ENCODE measurements at places on chromosomes 12 and 14. TPM values are rescaled to one million over a fixed set of nuclear protein-coding genes. Genes with fewer than 3 reads are reported as not detected.

GRCh38 chr12:93176165-93176564 lies 201.6 kb upstream of the NUDT4 start:
- H3K4me3 ChIP-seq, result no peak overlapping the region
- H3K36me3 ChIP-seq, result no peaks in the 10 kb centered on the region
- no peaks in the 10 kb centered on the region for H3K27me3 ChIP-seq

DNA sequence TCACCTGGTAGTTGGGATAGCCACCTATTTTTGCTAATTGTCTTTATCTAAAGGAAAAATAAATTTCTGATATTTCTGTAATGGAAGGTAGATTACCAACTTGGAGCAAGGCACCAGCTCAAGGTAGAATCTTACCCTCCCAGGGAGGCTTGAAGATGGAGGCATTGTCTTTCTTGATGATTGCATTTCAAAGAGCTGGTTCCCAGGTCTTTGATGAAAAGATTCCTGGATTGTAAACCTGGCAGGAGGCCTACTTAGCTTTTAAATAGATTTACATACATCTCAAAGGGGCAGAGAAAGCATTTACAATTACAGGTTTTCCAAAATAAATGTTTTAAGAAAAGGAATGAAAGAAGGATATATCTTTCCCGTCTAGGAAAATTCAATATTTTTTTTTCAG lies 729.2 kb downstream of the LRFN5 start:
- H3K27ac ChIP-seq, result no peak overlapping the region
- H3K4me3 ChIP-seq, result no peak overlapping the region

GRCh38 chr12:123960856-123961255 lies 11.8 kb downstream of the CCDC92 start:
- no peaks in the 10 kb centered on the region for H3K27me3 ChIP-seq
- peaks cover 7% of the 10 kb centered on the region for H3K4me1 ChIP-seq
- no peak overlapping the region for H3K4me3 ChIP-seq
- DNase-seq, result no peak
- H3K27ac ChIP-seq, result no peak overlapping the region

DNA sequence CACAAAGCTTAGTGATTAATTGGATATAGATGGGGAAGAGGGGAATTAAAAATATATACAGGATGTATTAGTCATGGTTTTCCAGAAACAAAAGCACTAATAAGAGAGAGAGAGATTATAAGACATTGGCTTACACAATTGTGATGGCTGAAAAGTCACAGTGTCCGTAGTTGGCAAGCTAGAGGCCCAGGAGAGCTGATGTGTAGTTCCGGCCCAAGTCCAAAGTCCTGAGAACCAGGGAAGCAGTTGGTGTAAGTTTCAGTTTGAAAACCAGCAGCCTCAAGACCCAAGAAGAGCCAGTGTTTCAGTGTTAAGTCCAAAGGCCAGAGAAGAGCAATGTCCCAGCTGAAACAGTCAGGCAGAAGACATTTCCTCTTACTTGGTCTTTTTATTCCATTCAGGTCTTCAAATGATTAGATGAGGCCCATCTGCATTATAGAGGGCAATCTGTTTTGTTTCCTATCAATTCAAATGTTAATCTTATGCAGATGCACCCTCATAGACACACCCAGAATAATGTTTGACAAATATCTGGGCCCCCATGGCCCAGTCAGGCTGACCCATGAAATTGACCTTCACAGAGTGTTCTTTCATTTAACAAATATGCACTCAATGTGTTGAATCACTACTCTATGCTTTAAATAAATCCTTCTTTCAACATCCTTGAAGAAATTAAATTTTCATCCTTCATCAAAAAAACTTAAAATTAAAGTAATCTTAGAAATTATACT lies 67.2 kb upstream of the DIO2 start:
- no peak overlapping the region for H3K4me3 ChIP-seq
- H3K4me1 ChIP-seq, result no peaks in the 10 kb centered on the region
- no peaks in the 10 kb centered on the region for H3K27me3 ChIP-seq
- DNase-seq, result peak; percentile 36
- H3K36me3 ChIP-seq, result no peaks in the 10 kb centered on the region

DNA sequence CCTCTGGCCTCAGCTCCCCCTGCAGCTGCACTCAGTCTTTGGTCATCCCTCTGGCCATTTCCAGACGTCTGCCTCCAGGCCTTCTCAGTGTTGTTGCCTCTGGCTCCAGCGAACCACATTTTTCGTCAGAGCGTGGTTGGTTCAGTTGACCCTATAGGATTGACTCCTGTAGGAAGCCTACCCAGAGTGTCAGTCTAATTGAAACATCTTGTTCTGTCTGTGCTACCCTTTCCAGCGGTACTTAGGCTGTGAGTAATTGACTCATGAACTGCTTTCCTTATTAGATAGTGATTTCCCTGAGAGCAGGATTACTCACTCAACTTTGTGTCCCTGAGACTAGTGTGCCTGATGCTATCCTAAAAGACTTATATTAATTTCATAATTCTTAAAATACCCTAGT lies 373.2 kb downstream of the ATP23 start:
- peaks cover 6% of the 10 kb centered on the region for H3K4me1 ChIP-seq
- H3K27me3 ChIP-seq, result no peaks in the 10 kb centered on the region
- no peaks in the 10 kb centered on the region for H3K36me3 ChIP-seq
- DNase-seq, result no peak

GRCh38 chr12:76863837-76864236 lies 15.0 kb downstream of the CSRP2 start:
- no peak overlapping the region for H3K4me3 ChIP-seq
- H3K4me1 ChIP-seq, result no peaks in the 10 kb centered on the region
- DNase-seq, result no peak
- H3K27ac ChIP-seq, result no peak overlapping the region
- peaks cover 5% of the 10 kb centered on the region for H3K36me3 ChIP-seq
- H3K27me3 ChIP-seq, result no peaks in the 10 kb centered on the region

GRCh38 chr14:59969319-59969718 lies 49.4 kb downstream of the LRRC9 start:
- no peak overlapping the region for H3K27ac ChIP-seq
- no peaks in the 10 kb centered on the region for H3K36me3 ChIP-seq
- H3K4me3 ChIP-seq, result no peak overlapping the region
- H3K27me3 ChIP-seq, result no peaks in the 10 kb centered on the region
- DNase-seq, result no peak
- no peaks in the 10 kb centered on the region for H3K4me1 ChIP-seq

GRCh38 chr12:68565391-68565903 lies 45.3 kb upstream of the RAP1B start:
- no peak for DNase-seq
- no peaks in the 10 kb centered on the region for H3K27me3 ChIP-seq
- H3K36me3 ChIP-seq, result no peaks in the 10 kb centered on the region
- H3K27ac ChIP-seq, result no peak overlapping the region

- no peak for DNase-seq
- H3K27ac ChIP-seq, result no peak overlapping the region
- H3K36me3 ChIP-seq, result no peaks in the 10 kb centered on the region
- no peaks in the 10 kb centered on the region for H3K27me3 ChIP-seq
- no peaks in the 10 kb centered on the region for H3K4me1 ChIP-seq
Observed at GRCh38 chr14:69887740-69888657, 8.8 kb downstream of the SMOC1 start.

DNA sequence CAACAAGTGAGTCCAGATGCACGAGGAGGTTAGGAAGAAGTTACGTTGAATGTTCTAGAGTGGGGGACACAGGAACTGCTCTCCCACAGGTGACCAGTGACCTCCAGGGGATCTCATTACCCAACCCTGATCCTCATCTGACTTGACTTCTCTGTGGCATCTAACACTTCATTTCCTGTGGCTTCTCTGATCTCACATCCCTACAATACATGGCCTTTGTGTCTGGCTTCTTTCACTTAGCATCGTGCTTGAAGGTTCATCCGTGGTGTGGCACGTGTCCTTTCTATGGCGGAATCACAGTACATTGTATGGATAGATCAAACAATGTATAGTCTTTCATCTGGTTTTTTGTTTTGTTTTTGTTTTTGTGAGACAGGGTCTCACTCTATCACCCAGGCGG lies 19.3 kb downstream of the CFAP251 start:
- H3K36me3 ChIP-seq, result no peaks in the 10 kb centered on the region
- DNase-seq, result no peak
- no peak overlapping the region for H3K4me3 ChIP-seq
- H3K27ac ChIP-seq, result no peak overlapping the region
- H3K27me3 ChIP-seq, result no peaks in the 10 kb centered on the region

DNA sequence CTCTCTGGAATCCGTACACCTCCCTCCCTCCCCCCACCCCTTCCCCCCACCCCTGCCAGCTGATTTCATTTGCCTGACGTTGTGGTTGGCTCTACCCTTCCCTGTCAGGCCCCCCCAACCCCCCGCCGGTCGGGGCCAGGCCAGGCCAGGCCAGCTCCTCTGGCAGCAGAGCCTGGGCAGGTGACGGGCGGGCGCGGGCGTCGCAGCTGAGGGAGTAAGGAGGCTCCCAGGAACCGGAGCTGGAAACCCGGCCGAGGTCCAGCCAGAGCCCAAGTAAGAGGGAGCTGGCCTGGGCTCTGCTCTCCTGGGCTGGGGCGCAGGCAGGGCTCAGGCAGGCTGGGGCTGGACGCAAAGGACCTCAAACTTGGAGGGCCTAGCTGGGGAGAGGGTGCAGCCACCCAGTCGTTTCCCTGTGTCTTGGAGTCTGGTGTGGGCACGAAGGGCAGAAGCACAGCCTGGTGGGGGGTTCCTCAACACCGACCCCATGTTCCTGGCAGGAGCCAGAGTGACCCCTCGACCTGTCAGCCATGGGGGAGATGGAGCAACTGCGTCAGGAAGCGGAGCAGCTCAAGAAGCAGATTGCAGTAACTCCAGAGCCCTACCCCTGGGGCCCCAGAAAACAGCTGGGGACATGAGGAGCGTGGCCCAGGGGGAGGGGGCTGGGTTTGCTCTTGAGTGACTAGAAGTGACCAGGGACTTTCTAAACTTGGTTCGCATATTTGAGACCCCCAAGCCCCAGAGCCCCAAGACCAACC lies at the start of gene GNB3:
GNB3 (plus strand) TSS at position 165 of the 755 bp plus-strand sequence; CDS start at position 528, 363 bp downstream.
- H3K36me3 ChIP-seq, result peaks cover 54% of the 10 kb centered on the region
- H3K27ac ChIP-seq, result peak within 1 kb of the TSS; percentile 51
- no peaks in the 10 kb centered on the region for H3K27me3 ChIP-seq
- no peak within 1 kb of the TSS for H3K4me3 ChIP-seq

DNA sequence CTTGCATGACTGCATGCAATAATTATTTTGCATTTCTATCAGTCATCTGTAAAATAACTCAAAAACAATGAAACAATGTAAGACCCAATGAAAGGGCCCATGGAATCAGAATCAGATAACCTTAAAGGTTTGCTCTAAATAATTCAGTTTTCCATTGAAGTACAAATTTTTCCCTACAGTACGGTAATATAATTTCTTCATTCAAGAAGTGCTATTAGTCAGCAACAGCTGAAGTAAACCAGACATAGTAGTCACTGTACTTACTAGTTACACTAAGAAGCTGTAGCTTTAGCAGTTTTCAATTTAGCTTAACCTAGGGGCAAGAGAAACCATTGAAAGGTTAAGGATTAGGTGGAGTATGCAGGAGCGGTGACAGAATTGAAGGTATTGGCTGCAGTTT lies 43.5 kb downstream of the BCAT1 start:
- peaks cover 21% of the 10 kb centered on the region for H3K27me3 ChIP-seq
- no peak overlapping the region for H3K4me3 ChIP-seq
- H3K27ac ChIP-seq, result no peak overlapping the region
- no peak for DNase-seq
- H3K4me1 ChIP-seq, result peaks cover 18% of the 10 kb centered on the region

DNA sequence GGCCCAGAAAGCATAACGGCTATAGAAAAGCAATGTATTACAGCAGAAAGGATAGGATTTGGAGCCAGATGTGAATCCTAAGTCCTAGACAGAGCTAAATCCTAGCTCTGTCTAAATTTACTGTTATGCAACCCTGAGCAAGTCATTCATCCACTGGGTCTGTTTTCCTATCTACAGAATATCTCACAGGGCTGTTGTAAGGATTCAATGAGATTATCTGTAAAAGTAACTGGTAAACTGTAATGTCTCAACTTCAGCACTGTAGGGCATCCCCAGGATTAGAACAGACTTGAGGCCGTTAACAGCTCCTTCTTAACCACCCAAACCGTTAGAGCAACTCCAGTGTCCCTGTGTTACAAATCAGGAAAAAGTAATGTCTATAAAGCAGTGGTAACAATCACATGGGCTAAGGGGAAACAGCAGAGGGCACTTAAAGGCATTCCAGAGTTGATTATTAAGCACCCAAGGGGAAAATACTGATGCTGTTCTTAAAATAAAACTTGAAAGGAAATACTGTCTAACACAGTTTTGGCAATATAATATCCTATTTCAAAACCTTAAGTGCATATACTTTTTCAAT lies 10.1 kb downstream of the GMFB start:
- no peak for DNase-seq
- H3K4me3 ChIP-seq, result no peak overlapping the region
- peaks cover 82% of the 10 kb centered on the region for H3K36me3 ChIP-seq
- H3K4me1 ChIP-seq, result peaks cover 47% of the 10 kb centered on the region

GRCh38 chr14:106845286-106846087 lies 1319.1 kb downstream of the TMEM121 start:
- H3K36me3 ChIP-seq, result no peaks in the 10 kb centered on the region
- H3K27me3 ChIP-seq, result peaks cover 8% of the 10 kb centered on the region
- no peak for DNase-seq
- H3K4me3 ChIP-seq, result peak overlapping the region; percentile 39
- H3K4me1 ChIP-seq, result peaks cover 12% of the 10 kb centered on the region

- H3K27ac ChIP-seq, result no peak overlapping the region
- H3K4me3 ChIP-seq, result no peak overlapping the region
- H3K36me3 ChIP-seq, result no peaks in the 10 kb centered on the region
- no peak for DNase-seq
Observed at GRCh38 chr14:54591461-54591860, 24.5 kb downstream of the SAMD4A start.

GRCh38 chr12:31205054-31205453 lies 120.9 kb downstream of the SINHCAF start:
- DNase-seq, result no peak
- no peak overlapping the region for H3K27ac ChIP-seq
- no peak overlapping the region for H3K4me3 ChIP-seq
- no peaks in the 10 kb centered on the region for H3K4me1 ChIP-seq

- no peak for DNase-seq
- H3K27me3 ChIP-seq, result peaks cover 99% of the 10 kb centered on the region
- no peak overlapping the region for H3K4me3 ChIP-seq
- peaks cover 15% of the 10 kb centered on the region for H3K4me1 ChIP-seq
Observed at GRCh38 chr14:36522972-36523715, 3.1 kb upstream of the NKX2-1 start.

GRCh38 chr12:43841253-43841652 lies 5.4 kb downstream of the TMEM117 start:
- H3K4me3 ChIP-seq, result no peak overlapping the region
- no peak for DNase-seq
- peaks cover 11% of the 10 kb centered on the region for H3K36me3 ChIP-seq
- H3K27me3 ChIP-seq, result no peaks in the 10 kb centered on the region

- H3K27me3 ChIP-seq, result no peaks in the 10 kb centered on the region
- H3K36me3 ChIP-seq, result peaks cover 22% of the 10 kb centered on the region
Observed at GRCh38 chr14:30958555-30959407, 66.7 kb upstream of the AP4S1 start.

GRCh38 chr12:130977743-130978095 lies 24.0 kb downstream of the ADGRD1 start:
- no peaks in the 10 kb centered on the region for H3K27me3 ChIP-seq
- H3K4me3 ChIP-seq, result no peak overlapping the region
- no peak overlapping the region for H3K27ac ChIP-seq

GTF2A1 gene
- total RNA-seq, result 17.8 TPM

PTPRQ gene
- total RNA-seq, result 0.07 TPM

MYH6 gene
- total RNA-seq, result 141 TPM

ADCY6 gene
- total RNA-seq, result 117 TPM

RTN1 gene
- total RNA-seq, result 0.77 TPM

HECTD4 gene
- total RNA-seq, result 16.2 TPM

SMOC1 gene
- 0.85 TPM for total RNA-seq
